ENCODE measurements at places on chromosomes 6 and 20.

DNA sequence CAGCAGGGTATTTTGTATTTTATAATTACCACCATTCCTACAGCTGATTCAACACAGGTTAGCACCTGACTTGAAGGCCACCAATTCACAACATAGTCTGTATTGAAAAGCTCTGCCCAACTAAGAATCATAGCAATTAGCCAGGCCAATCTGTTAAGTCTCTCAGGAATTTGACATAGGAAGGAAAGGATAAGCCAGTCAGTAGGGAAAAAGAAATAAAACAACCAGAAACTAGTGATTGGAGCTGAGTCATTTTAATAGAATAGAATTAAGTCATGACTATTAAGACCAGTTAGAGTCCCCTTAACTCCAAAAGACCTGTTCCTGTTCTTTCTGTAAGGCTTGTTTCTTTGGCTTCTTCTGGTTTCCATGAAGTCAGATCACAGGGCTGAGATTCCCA lies 8.1 kb downstream of the RANBP9 start:
- no peak for DNase-seq

GRCh38 chr20:44154521-44155001 lies 32.4 kb downstream of the JPH2 start:
- DNase-seq: no peak

DNA sequence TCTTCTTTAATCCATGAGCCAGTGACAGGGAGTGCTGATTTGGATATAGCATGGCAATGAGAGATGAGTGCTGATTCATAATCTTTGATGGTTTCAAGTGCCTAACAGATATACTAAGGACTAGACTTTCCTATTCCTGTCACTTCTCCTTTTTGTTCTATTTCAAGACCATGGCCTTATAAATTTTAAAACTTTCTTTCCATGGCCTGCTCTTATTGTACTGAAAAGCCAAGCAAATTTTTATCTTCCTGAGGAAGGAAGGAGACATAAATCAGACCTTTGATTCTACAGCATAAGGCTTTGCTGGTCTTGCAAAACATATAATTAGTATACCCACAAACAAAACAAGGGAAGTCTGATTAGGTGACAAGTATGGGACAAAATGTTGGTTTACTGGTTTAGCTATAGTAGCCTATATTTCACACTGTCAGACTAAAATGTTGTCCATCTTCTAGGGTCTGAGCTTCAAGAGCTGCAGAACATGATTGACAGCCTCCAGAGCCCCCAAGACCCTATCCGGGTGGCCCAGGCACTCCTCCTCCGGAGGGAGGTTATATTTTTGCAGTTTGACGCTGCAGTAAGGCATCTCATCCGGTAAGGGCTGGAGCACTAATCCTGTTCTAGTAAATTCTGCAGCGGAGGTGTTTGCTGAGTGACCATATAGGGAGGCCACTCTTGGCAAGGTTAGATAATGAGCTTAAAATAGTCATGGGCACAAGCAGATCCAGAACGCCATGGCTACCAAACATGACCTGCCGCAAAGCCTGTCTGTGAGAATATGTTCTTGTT lies 82.3 kb downstream of the CD164 start:
- DNase-seq: no peak

DNA sequence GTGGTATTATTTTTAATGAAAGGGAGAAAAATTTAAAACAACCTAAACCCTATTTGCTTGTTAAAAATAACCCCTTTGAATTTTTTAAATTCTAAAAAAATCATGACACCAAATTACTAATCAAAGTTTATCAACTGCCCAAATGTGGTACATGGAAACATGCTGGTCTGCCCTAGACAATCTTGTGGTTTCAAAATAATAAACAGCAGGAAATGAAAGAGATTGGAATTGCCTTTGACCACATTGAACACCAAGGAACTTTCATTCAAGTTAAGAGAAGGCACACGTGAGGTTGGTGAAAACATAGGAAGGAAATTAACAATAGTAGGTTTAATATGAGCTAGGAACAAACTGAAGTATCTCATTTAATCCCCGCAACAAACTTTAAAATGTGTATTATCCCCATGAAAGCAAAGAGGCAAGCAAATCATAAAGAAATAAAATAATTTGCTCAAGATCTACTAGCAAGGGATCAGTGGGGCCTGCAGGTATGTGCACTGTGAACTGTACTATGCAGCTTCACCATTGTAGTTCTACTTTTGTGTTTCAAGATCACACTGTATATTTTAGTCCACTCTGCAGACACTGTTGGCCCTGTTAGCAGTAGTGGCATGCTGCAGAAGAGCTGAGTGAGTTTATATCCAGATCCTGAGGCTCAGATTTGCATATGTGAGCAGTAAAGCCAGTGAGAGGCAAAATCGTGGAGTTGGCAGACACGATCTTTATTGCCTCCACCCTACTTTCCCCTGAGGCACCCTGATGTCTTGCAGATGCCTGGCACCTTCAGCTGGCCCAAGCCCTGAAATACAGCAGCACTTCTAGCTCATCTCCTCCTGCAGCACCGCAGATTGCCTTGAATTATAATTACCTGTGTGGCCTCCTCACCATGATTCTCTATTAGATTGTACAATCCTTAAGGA lies 157.8 kb upstream of the TENT5A start:
- no peak for DNase-seq

- DNase-seq: no peak
These were observed 37.3 kb downstream of the SRSF3 start for GRCh38 chr6:36631326-36632011.

GRCh38 chr20:38112261-38112929 lies 52.7 kb downstream of the TGM2 start:
- DNase-seq: no peak

DNA sequence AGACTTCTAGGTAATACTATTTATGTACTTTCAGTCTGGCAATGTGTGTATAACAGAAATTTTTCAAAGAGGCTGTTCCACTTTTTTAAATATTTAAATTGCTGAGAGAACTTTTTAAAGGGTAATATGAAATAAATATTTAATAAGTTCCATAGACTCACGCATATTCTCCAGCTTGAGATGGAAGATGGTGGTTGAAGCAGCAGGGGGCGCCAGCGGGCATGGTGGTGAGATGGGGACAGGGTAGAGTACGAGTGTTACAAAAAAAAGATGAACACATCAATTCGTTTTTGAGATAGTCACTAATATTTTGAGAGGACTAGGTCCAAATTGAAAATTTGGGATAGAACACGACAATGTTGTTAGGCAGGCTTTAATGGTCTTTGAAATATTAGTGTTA lies 68.4 kb downstream of the RSPO3 start:
- peak; percentile 62 for DNase-seq

DNA sequence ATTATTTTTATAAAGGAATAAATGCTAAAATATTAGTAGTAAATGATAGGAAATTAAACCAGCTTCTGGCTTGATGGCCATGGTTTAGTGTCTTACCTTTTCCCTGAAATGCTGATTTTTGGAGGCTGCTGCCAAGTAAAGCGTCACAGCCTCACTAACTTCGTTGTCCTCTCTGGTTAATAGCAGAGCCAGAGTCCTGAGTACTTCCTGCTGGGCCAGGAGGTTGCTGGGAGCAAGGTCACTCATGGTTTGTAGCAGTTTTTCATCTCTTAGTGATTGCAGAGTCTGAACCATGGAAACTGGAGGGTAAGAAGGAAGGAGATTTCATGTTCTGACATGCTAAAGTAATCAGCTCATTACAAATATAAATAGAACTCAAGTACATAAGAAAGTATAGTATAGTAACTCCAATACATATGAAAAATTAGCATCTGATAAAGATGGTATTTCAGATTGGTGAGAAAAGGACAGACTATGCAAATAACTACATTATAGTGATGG lies 26.5 kb upstream of the ARMH2 start:
- no peak for DNase-seq

GRCh38 chr20:58128635-58129625 lies 99.5 kb downstream of the ANKRD60 start:
- no peak for DNase-seq
